NAMALWA (cell line): ENCODE measurements at places on chromosomes 3 and 15.

DNA sequence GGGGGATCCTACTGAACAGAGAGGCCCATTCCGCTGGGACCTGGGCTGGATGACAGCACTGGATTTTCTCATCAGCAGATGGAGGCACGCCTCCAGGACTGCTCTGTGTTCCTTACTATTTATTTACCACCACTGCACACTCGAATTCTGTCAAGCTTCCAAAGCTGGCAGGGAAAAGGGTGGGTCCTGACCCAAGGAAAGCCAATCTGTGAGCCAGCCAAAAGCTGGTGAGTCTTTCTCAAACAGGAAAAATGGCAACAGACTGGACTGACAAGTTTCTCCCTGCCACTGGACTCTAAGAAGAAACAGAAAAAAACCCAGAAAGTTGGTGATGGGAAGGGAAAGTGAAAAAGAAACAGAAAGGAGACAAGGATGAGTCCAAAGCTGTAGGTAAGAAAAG lies 37.8 kb downstream of the CD47 start:
- DNase-seq, result no peak

DNA sequence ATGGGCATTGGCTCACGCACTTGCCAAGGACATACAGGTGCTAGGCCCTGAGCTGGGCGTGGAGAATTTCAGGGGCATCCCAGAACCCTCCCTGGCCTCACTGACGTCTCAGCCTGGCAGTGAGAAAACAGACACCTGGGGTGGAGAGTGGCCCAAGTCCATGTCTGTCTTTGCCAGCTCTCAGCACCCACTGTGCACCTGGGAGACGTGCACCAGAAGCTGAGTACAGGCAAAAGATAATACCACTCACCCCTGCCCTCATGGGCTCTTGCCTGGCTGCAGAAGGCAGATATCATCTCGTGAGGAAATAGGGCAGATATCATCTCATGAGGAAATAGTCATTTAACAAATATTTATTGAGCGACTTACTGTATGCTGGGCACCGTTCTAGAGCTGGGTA lies 8.0 kb downstream of the LOXL1 start:
- no peak for DNase-seq

GRCh38 chr3:54776601-54777000 lies 151.3 kb downstream of the LRTM1 start:
- DNase-seq, result no peak

- no peak for DNase-seq
Observed at GRCh38 chr3:176927280-176927679, 270.0 kb downstream of the TBL1XR1 start.

DNA sequence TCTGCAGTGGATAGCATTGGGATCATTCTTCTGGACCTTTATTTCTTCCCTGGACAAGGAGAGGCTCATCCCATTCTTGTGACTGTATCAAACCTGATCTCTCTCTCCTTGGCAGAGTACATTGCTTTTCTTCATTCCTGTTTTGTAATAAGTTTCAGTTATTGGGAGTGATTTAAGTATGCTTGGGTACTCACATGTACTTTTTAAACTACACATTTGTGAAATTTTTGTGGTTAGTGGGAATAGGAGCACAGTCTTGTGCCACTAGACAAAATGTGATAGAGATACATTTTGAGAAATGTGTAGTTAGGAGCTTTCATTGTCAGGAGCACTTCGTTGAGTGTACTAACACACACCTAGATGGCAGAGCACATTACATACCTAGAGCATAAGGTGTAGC lies 262.6 kb downstream of the C3orf38 start:
- DNase-seq, result no peak

- DNase-seq, result no peak
Observed at GRCh38 chr3:117545484-117545883, 835.9 kb downstream of the TUSC7 start.

- DNase-seq, result no peak
Observed at GRCh38 chr3:10957976-10958749, 34.4 kb upstream of the SLC6A1 start.

DNA sequence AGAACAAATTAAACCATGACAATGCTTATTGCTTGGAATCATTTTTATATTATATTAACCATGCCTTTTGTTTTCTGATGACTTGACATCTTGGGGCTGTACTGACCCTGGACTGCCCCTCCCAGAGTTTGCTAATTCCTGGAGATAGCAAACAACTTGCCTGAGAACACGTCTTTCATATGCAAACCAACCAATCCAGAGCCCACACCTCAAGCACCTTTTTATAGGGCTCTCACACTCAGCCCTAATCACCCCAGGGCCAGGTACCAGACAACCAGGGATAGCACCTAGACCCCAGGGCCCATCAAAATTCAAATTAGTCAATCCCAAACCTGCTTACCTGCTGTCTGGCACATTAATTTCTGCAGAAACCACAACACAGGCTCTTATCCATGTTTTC lies 36.9 kb downstream of the MRPS11 start:
- DNase-seq, result no peak

GRCh38 chr3:149542375-149543312 lies 68.1 kb downstream of the TM4SF4 start:
- DNase-seq, result no peak
